Mucosa of descending colon (tissue), 3 donors: ENCODE measurements at places on chromosomes 2 and 18. TPM values are rescaled to one million over a fixed set of nuclear protein-coding genes. Genes with fewer than 3 reads are reported as not detected.

Gene LIPG
- total RNA-seq: 42.0 TPM

DNA sequence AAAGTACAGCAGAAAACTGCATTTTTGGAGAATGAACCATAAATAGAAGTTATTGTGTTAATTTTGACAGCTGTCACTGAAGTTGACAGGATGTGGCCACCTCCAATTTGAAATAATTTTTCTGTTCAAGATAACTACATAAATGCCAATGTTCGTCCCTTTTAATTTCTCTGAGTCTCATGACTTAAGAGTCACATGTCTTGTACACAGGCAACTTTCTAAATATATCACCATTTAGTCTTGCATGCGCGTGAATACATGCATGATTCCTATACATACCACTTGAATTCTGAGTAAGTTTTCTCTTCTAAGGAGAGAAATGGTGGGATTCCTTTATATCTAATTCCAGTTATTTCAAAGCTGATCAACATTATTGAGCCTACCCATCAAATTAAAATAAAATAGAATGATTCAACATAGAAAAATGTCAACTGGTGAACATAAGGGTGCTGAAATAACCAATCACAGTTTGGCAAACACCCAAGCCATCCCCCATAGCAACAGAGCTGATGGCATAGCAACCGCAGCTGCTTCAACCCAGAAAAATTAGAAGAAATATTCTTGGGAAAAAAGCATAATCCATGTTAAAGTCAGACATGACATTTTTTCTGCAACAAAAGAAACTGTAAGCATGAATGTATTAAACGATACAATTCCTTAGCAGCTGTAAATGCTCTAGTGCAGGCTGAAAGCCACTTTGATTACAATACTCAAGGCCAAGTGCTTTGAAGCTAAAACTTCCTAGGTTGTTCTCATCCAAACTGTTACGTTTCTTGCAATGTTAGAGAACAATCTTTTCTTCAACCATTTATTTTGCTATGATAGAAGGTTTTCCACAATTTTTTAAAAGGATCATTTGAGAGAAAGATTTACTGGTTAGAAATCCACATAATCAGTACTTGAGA is 282.7 kb downstream of the DLGAP1 start:
- no peak for DNase-seq

- DNase-seq: no peak
These were observed 122.7 kb upstream of the ZFP36L2 start for GRCh38 chr2:43348908-43349661.

Gene MREG
- total RNA-seq: 10.9 TPM

DNA sequence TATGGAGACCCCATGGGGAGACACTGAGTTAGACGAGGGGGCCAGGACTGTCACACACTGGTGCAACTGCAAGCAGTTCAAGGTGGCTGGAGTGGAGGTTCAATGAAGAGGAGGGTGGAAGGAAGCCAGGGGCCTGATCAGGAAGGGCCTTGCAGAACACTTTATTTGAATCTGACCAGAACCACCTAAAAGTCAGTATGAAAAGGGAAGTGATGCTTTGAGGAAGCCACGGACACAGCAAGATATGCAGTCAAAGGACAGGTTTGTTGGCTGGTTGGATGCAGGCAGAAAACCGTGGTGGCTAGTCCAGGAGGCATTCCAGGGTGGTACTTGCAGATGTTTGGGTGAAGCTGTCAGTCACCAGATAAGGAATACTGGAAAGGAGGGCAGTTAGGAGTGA is 3.5 kb upstream of the FAM124B start:
- no peak for DNase-seq

DNA sequence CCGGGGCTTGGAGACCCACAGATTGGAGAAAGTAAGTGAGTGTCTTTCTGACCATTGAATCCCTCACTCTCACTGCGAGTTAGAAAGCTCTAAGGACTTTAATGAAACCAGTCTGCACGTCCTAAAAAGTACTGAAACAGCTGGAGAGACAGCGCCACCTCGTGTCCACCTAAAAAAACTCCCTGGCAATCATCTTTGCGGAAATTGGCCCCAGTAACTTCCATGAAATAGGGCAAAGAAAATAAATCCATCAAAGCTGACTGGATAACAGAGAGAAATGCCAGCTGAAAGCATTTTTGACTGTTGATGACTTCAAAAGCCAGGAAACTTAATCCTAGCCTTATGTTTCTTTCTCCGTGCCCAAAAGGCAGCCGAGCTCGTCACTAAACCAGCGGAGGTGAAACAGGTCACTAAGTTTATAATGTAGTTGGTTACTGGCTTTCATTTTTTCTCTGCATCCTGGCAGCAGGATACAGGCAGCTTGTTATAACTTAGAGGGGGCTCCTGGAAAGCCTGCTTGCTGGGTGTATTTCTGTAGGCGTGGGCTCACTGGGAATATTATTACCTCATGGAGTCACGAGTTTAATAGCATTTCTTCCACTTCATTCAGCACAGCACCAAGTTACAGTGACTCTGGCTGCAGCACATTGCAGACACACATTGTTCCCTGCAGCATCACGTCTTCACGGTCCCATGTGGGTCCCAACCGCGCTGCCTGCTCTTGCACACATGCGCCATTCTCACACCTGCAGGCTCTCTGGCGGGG is 266.5 kb downstream of the HRH4 start:
- DNase-seq: peak; percentile 58

Gene LINC00305
- not detected for total RNA-seq

DNA sequence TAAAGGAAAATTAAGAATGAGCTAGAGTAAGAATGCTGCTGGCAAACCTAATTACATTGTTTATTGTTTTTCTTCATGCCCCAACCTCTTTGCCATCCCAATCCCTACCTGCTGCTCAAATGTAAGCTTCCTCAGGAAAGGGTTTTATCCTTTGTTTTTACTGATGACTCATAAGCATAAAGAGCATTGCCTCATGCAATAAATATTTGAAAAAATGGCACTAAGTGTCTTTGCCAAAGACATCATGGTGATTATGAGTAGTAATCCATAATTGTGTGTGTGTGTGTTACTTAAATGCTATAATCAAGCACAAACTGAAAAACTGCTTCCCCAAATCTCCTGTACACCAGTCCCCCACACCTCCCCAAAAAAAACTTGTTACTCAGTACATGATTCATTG is 53.4 kb downstream of the DNER start:
- no peak for DNase-seq

- no peak for DNase-seq
These were observed 132.6 kb downstream of the MAP2 start for GRCh38 chr2:209556354-209556961.

Gene SH3RF3
- 1.9 TPM for total RNA-seq

Gene PRSS56
- not detected for total RNA-seq

DNA sequence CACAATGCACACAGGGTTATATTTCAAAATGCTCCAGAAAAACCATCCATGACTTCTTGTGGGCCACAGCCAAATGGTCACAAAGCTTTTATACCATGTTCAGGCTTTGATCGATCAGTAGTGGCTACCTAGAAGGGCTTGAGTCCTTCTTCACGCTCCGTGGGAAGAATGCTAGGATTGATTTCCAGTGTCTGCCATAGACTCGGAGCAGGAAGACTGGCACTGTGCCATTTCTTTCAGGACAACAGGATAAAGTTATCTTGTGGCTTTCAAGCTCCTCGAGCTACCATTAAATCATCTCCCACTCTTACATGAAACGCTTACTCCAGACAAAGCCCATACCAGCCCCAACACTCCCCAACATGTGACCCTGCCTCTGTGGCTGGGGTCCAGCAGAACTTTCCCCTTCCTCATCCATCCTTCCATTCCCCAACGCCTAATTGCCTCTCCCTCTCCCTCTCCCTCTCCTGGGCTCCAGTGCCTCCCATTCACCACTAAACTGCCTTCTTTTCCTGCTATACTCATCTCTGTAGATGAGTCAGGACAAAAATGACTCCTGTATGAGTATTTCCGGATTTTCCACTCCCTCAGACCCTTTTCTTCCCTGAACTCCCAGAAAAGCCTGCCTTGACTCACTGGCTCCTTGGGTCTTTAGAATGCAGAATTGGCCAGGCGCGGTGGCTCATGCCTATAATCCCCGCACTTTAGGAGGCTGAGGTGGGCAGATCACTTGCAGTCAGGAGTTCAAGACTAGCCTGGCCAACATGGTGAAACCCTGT is 40.9 kb downstream of the ADD2 start:
- DNase-seq: no peak

GRCh38 chr2:10930721-10931516 is 19.2 kb downstream of the KCNF1 start:
- no peak for DNase-seq

- no peak for DNase-seq
These were observed 38.0 kb upstream of the YWHAQ start for GRCh38 chr2:9668687-9669345.

Gene KCNG2
- not detected for total RNA-seq

Gene ABI2
- total RNA-seq: 64.5 TPM

Gene HOXD3
- total RNA-seq: 7.0 TPM

Gene PLGLB1
- 5.4 TPM for total RNA-seq

DNA sequence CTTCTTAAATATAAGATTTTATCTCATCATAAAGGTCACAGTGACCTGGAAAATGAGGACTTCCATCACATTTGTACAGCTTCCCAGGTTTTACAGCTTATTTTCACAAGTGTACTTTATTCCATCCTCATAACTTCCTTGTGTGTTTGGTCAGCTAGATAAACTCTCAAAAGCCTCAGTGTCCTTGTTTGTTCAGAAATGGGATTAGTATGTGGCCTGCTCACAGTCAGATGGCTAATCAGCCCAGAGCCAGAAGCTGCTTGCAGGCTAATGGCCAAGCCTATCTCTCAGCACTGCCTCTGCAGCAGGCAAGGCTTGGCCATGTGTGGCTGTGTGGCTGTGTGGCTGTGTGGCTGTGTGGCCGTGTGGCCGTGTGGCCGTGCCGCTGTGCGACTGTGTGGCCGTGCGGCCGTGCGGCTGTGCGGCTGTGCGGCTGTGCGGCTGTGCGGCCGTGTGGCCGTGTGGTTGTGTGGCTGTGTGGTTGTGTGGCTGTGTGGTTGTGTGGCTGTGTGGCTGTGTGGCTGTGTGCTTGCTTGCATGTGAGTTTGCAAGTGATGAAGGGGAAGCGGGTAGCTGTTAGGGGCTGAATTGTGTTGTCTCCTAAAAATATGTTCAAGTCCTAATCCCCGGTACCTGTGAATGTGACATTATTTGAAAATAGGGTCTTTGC is 233.0 kb upstream of the TNP1 start:
- DNase-seq: peak; percentile 18

GRCh38 chr2:161415987-161416707 is at the start of gene TBR1:
TSS of gene TBR1 (plus strand) at chr2:161416297. CDS start at chr2:161416411, 114 bp downstream.
- no peak for DNase-seq

Gene USP34
- total RNA-seq: 132 TPM

Gene SLC5A7
- total RNA-seq: 3.6 TPM

- no peak for DNase-seq
These were observed 202.1 kb upstream of the ACVR2A start for GRCh38 chr2:147642765-147643164.

Gene TCF23
- 0.05 TPM for total RNA-seq

DNA sequence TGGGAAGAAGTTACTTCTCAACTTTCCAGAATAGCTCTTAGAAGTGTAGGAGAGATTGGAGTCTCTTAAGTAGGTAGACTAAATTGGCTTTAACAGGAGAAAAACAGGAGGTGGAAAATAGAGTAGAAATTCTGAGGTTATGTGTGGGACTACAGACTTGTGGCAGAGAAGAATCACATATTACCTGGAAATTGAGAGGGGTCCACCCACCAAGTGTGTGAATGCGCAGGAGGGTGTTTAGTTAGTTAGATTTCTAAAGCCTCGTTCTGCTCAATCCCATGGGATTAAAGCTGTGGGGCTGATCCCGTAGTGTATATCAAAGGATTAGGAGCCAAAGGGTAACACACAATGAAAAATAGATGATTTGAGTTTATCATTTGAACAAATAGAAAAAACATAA is 319.1 kb downstream of the TRIB2 start:
- no peak for DNase-seq

Gene SEMA4C
- 83.8 TPM for total RNA-seq

DNA sequence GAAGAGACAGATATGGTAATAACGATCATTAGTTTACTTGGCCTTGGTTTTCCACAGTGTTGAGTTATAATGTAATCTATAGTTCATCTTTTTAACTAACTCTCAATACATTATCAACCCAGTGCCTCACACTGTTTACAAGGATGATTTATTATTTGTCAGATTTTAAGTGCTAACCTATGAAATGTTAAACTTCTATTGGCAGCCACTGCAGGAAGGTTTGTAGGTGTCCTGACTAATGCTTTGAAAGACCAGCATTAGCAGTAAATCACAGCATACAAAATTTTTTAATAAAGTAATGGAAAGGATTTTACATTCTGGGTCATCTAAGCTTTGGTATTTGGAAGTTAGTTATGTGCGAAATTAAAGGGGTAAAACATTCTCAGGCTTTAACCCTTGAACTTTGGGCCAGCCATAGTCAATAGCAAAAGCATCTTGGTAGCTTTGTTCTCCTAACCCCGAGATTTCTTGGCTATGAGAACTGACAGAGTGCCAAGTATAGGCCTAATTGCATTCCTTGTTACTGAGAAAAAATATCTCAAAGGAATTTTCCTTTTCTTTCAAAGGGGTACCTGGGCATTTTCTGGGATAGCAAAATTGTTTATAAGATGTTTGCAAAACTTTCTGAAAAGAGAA is 30.6 kb downstream of the SPATS2L start:
- no peak for DNase-seq

- no peak for DNase-seq
These were observed 166.0 kb downstream of the SEPTIN10 start for GRCh38 chr2:109447776-109448175.

DNA sequence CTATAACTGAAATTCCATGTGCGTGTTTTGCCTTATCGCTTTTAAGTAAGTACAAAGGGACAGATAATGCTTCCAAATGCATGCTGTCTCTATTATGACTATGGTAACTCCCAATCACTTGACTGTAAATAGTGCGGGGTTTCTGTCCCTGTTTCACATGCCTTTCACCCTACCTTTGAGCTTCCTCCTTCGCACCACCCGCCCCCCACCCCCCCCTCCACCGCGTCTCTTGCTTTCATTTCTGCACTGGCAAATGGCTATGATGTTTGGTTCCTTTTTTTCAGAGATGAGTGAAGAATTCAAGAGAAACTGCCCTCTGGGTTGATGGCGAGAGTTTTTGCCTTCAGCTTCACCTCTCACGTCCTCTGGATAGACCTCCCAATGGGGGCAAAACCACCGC is 25.0 kb upstream of the SPP2 start:
- no peak for DNase-seq

DNA sequence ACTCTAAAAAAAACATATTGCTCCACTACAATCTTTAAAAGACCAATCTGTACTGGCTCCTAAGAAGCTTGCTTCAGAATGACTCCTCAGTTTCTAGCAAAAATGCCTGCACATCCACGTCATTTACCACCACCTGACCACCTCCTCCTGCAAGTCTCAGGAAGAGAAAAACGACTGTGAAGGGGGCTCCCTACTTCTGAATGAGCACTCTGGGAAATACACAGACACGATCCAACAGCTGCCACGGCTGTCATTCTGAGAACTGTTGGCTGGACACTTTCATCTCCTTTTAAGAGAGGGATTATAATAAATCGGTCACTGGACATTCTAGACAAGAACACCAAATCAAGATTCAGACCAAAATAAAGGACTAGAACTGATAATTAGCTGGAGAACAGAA is 21.5 kb downstream of the EPG5 start:
- no peak for DNase-seq
